ENCODE measurements at places on chromosomes 11 and 22. TPM values are rescaled to one million over a fixed set of nuclear protein-coding genes. Genes with fewer than 3 reads are reported as not detected.
A peak's percentile ranks its signal among the peaks of the same experiment; 100 is the strongest.

Gene C22orf15
- not detected for total RNA-seq

- no peak overlapping the region for H3K4me3 ChIP-seq
- no peak overlapping the region for H3K27ac ChIP-seq
- H3K27me3 ChIP-seq: no peaks in the 10 kb centered on the region
- DNase-seq: no peak
Observed at GRCh38 chr22:24444729-24445466, 17.5 kb downstream of the ADORA2A start.

- peaks cover 13% of the 10 kb centered on the region for H3K4me1 ChIP-seq
- H3K4me3 ChIP-seq: peak overlapping the region; percentile 56
- no peak for DNase-seq
- H3K27ac ChIP-seq: no peak overlapping the region
- H3K27me3 ChIP-seq: peaks cover 37% of the 10 kb centered on the region
Observed at GRCh38 chr22:17120281-17120680, 879 bp downstream of the TMEM121B start.

DNA sequence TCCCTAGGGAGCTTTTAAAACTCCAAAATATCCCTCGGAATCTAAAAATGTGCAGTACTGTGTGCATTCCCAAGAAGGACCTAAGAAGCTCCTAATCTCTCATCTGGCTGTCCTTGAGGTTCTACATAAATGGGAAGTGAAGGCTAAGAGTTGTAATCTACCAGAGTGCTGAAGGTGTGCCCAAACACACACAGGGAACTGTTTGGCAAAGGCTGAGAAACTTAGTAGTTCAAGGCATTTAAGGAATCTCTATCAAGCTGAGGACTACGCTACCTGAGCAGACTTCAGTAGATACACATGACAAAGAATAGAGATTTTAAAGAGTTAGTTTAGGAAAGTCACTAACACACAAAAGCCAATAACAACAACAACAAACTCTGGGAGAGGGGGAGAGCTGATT, 71.1 kb downstream of the TTC28 start:
- peaks cover 22% of the 10 kb centered on the region for H3K4me1 ChIP-seq
- no peak for DNase-seq
- no peak overlapping the region for H3K4me3 ChIP-seq
- H3K27me3 ChIP-seq: no peaks in the 10 kb centered on the region
- peak overlapping the region; percentile 76 for H3K27ac ChIP-seq
- H3K36me3 ChIP-seq: no peaks in the 10 kb centered on the region

DNA sequence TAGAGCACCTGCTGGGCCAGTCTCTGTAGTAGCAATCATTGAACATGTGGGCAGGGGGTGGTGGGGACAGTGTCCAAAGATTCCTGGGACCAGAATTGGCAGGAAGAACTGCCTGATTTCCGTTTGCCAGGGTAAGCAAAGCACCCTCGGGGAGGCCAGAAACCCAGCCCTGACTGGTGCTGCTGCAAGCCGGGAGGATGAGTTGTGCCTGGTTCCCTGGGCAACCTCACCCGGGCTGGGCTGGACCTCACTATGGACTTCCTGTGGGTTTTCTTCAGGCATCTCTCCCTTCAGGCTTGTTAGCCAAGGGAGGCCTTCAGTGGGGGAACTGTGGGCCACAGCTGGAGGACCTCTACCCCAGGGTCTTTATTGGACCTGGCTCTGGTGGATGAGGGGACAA, 8.0 kb upstream of the POU2F3 start:
- no peak overlapping the region for H3K27ac ChIP-seq
- no peaks in the 10 kb centered on the region for H3K27me3 ChIP-seq
- no peaks in the 10 kb centered on the region for H3K4me1 ChIP-seq
- no peak overlapping the region for H3K4me3 ChIP-seq
- DNase-seq: no peak

GRCh38 chr11:83272627-83273026, 13.5 kb downstream of the CCDC90B start:
- H3K36me3 ChIP-seq: peaks cover 9% of the 10 kb centered on the region
- no peak overlapping the region for H3K27ac ChIP-seq
- no peak overlapping the region for H3K4me3 ChIP-seq
- H3K4me1 ChIP-seq: no peaks in the 10 kb centered on the region

DNA sequence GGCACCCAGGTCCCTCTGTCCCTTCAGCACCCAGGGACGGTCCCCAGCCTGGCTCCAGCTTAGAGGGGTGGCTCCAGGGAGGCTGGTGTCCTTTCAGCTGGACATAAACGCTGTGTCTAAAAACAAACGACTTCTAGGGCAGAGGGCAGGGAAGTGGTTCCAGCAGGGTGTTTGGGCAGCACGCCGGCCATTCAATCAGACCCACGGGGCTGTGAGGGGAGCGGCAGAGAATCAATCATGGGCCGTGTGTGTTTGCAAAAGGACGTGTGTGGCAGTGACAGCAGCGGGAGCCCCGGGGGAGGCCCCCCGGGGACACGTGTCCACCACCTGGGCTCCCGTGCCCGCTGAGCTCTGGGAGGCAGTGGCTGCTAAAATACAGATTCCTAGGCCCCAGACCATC, 127.7 kb downstream of the MN1 start:
- H3K27me3 ChIP-seq: peaks cover 3% of the 10 kb centered on the region
- no peak overlapping the region for H3K4me3 ChIP-seq
- H3K4me1 ChIP-seq: peaks cover 11% of the 10 kb centered on the region
- no peak overlapping the region for H3K27ac ChIP-seq

DNA sequence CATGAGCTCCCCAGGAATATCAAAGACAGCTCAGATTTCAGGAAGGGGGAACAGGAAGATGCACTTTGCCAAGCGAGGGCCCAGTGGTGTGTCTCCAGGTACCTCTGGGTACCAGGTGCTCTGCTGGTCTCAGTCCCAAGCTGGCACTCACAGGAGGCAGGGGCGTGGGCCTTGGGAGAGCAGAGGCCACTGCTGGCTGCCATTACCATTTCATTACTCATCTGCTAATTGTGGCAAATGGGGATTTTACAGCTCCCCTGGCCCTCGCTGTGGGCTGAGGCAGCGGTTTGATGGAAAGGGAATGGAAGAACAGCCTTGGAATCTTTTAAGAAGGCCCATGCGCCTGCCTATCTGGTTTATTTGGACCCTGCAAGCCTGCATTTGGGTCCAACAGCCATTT, 192.0 kb upstream of the NAV2 start:
- H3K4me1 ChIP-seq: no peaks in the 10 kb centered on the region
- no peak overlapping the region for H3K27ac ChIP-seq
- no peak for DNase-seq

Gene CDK2AP2
- total RNA-seq: 28.2 TPM

DNA sequence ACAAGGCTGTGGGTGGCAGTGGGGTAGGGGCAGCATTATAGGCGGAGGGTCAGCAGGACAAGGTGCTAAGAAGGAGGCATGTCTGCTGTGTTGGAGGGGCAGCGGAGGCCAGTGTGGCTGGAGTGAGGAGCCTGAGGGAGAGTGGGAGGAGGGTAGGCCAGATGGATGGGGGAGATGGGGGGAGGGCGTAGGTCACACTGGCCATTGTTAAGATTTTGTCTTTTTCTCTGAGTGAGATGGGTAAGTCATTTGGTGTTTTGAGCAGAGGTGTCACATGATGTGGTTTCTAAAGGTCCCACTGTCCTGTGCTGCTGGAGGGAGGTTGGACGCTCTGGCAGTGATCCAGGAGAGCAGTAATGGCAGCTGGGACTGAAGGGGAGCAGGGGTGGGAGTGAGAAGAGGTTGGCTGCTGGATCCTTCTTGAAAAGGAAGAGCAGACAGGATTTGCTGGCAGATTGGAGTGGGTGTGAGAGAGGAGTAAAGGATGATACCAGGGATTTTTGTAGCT, 9.8 kb downstream of the PPP6R3 start:
- H3K27ac ChIP-seq: peak overlapping the region; percentile 55
- H3K4me1 ChIP-seq: peaks cover 91% of the 10 kb centered on the region
- no peaks in the 10 kb centered on the region for H3K36me3 ChIP-seq
- no peak overlapping the region for H3K4me3 ChIP-seq

DNA sequence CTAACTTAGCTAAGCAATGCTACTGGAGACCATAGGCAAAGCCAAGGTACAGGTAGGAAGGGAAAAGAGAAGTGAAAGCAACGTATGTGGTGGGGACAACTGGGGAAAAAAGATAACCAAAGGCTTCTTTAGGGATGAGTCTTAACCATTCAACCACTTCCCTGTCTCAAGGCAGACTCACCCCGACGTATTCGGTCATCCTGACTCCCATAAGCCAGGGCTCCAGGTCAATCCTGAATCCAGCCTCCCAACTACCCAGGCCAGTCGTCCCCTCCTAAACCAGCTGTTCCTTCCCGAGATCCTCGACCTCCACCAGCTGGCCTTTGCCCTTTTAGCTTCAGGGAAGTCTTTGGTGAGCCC, 330 bp downstream of the ACP2 start:
- peak overlapping the region; percentile 79 for H3K4me3 ChIP-seq
- H3K27ac ChIP-seq: peak overlapping the region; percentile 86
- peaks cover 27% of the 10 kb centered on the region for H3K36me3 ChIP-seq
- no peaks in the 10 kb centered on the region for H3K4me1 ChIP-seq
- DNase-seq: no peak

- H3K4me1 ChIP-seq: no peaks in the 10 kb centered on the region
- H3K36me3 ChIP-seq: peaks cover 19% of the 10 kb centered on the region
- DNase-seq: no peak
Observed at GRCh38 chr22:17797721-17798559, 23.7 kb upstream of the BID start.

Gene C11orf86
- total RNA-seq: not detected

DNA sequence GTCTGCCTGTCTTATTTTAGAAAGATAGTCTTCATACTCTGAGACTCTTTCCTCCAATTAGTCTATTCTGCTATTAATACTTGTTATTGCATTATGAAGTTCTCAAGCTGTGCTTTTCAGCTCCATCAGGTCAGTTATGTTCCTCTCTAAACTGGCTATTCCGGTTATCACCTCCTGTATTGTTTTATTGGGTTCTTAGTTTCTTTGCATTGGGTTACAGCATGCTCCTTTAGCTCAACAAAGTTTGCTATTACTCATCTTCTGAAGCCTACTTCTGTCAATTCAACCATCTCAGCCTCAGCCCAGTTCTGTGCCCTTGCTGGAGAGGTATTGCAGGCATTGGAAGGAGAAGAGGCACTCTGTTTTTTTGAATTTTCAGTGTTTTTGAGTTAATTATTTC, 21.0 kb upstream of the OR5AK2 start:
- H3K27me3 ChIP-seq: no peaks in the 10 kb centered on the region
- H3K4me1 ChIP-seq: no peaks in the 10 kb centered on the region
- no peak overlapping the region for H3K27ac ChIP-seq
- no peak overlapping the region for H3K4me3 ChIP-seq
- DNase-seq: no peak

Gene ROBO3
- 37.7 TPM for total RNA-seq

DNA sequence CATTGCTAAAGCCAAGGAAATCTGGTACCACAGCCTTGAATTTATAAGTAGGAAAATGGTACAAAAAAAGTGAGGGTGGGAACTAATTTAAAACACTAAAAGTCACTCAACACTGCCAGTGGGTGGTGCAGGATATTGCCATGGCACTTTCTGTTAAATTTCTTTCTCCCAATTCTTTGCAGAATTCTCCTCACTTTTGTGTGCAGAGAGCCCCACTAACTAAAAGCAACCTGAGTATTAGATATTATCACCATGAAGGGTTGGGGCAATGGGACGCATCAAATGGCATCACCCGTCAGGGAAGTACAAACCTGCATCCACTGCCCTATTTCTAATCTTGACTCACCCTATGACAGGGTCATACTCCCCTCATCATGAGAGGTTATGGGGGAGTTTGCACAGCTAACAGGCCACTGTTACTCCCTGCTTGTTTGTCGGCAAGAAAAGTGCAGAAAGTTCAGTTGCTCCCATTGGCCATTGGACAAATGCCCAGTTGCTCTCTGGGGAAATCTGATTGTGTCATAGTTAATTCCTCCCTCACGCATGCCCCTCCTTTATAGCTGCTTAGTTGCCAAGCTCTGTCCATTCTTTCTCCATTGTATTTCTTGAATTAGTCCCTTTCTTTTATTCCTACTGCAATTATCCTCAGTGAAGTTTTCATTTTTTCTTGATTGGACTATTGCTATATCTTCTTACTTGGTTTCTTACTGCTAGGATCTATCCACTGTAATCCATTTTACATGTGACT, 93.8 kb upstream of the BLID start:
- peak overlapping the region; percentile 46 for H3K27ac ChIP-seq
- no peaks in the 10 kb centered on the region for H3K36me3 ChIP-seq

DNA sequence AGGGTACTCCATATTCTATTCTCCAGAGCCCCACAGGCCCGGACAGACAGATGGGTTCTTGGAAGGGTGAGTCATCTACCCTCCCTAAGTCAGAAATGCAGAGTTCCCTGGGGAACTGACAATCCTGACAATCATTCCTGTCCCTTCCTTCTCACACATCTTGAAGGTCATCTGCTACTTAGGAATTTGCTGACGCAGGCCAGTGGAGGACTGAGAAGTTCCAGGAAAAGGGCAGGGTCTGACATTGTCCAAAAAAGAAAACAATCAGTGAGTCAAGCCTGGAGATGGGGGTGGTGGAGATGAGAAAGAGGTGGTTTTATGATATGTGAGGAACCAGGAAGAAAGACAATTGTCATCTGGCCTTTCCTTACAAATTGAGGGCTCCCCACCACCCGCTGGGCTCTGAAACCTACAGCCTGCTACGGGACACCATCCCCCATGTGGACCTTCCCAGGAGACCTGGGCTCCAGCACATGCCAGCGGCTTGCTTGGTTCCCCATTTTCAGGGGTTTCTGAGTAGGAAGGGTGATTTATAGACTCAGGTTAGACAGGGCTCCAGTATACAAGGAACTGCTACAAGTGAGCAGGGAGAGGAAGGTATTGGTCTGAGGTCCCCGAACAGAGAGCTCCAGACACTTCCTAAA, 12.9 kb downstream of the CD59 start:
- no peak overlapping the region for H3K4me3 ChIP-seq
- no peaks in the 10 kb centered on the region for H3K27me3 ChIP-seq
- H3K36me3 ChIP-seq: peaks cover 5% of the 10 kb centered on the region

GRCh38 chr11:107176148-107177105, 158.2 kb upstream of the GUCY1A2 start:
- H3K36me3 ChIP-seq: no peaks in the 10 kb centered on the region
- DNase-seq: peak; percentile 62
- H3K4me3 ChIP-seq: no peak overlapping the region
- H3K4me1 ChIP-seq: no peaks in the 10 kb centered on the region
- no peaks in the 10 kb centered on the region for H3K27me3 ChIP-seq
- no peak overlapping the region for H3K27ac ChIP-seq

Gene PLEKHA7
- total RNA-seq: 5.1 TPM

- H3K27ac ChIP-seq: peak overlapping the region; percentile 86
- H3K4me3 ChIP-seq: peak overlapping the region; percentile 79
- DNase-seq: no peak
- H3K36me3 ChIP-seq: no peaks in the 10 kb centered on the region
Observed at GRCh38 chr11:6418557-6419008, 311 bp downstream of the APBB1 start.

DNA sequence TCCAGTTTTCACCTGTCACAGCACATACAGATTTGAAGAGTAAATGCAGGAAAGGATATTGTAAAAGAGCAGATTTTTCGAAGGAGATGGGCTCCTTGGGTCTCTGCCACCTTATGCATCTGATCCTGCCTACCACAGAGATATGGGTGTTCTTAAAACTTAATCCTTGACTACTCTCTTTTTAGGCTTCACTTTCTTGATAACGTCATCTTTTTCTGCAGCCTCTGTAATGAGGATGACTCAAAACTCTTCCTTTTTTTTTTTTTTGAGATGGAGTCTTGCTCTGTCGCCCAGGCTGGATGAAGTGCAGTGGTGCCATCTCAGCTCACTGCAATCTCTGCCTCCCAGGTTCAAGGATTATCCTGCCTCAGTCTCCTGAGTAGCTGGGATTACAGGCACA, 7.8 kb downstream of the PRR14L start:
- no peak overlapping the region for H3K4me3 ChIP-seq
- H3K27me3 ChIP-seq: no peaks in the 10 kb centered on the region
- no peak overlapping the region for H3K27ac ChIP-seq
- peaks cover 9% of the 10 kb centered on the region for H3K4me1 ChIP-seq

All from sigmoid colon (tissue), 7 donors.